ENCODE measurements at places on chromosomes 6 and 20. TPM values are rescaled to one million over a fixed set of nuclear protein-coding genes. Genes with fewer than 3 reads are reported as not detected.

GRCh38 chr20:37361336-37361735 lies 15.4 kb downstream of the SRC start:
- no peak for DNase-seq

FAM229B gene
- total RNA-seq, result 5.2 TPM

- no peak for DNase-seq
Observed at GRCh38 chr6:67411036-67411435, 1224.0 kb upstream of the ADGRB3 start.

GRCh38 chr6:315921-316752 lies 23.9 kb downstream of the DUSP22 start:
- no peak for DNase-seq

TRIM27 gene
- 49.2 TPM for total RNA-seq

POM121L2 gene
- not detected for total RNA-seq

SLC35D3 gene
- not detected for total RNA-seq

NRM gene
- 13.2 TPM for total RNA-seq

SEMG1 gene
- not detected for total RNA-seq

ERVFRD-1 gene
- total RNA-seq, result not detected

DNA sequence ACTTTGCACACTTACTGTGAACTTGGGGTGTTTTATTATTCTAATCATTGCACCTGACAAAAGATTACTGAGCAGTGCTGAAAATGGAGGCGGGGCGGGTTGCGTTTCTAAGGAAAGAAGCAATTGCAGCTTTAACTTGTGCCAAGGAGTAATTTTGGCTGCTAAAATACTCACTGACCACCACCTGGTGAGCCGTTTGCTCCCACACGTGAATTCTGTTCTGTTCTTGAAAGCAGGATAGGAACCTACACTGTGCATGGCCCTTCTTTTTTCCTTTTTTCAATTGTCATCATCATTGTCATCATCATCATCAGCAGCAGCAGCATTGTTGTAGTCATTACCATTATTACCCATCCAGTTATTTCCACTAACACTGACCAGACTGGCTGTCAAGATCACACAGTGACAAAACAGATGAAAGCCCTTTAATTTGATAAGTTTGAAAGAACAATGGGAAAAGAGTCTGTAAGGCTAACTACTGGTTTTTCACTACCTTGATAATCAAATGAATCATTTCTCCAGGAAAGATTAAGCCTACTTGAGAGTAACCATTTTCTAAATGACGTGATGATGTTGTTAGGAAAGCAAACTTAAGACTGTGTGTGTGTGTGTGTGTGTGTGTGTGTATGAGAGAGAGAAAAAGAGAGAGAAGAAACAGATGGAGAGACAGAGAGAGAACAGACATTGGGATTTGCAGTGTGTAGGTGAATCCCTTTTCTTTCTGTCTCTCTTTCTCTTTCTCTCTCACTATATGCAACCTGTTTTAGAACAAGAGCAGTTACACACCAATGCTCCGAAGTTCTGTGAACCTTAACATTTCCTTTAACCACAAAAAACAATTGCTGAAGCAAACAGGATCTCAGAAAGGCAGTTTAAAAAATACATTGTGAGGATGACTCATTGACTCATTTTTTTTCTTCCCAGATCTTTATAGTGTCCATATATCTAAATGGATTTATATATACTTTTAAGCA lies 3.8 kb downstream of the RIPOR2 start:
- peak; percentile 62 for DNase-seq

CFB gene
- 1.7 TPM for total RNA-seq

GRCh38 chr6:78511009-78511408 lies 356.3 kb upstream of the IRAK1BP1 start:
- no peak for DNase-seq

DNA sequence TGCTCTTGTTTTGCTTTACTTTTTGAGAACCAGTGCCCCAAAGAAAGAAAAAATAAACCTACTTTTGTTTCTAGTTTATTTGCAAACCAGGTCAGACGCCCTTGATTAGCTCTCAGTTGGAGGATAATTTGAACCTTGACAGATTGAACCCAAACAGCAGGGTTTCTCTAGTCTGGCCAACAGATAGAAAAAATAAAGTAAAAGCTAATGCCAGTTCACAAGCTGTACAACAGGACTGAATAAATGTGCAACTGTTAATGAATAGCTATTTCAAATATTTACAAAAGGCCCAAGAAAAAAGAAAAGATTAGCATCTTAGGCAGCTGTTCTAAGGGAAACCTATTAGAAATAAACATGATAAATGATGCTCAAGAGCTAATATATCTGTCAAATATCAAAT lies 331.8 kb downstream of the CDKAL1 start:
- no peak for DNase-seq

GRCh38 chr20:25251019-25251418 lies 3.1 kb downstream of the PYGB start:
- DNase-seq, result no peak

DNA sequence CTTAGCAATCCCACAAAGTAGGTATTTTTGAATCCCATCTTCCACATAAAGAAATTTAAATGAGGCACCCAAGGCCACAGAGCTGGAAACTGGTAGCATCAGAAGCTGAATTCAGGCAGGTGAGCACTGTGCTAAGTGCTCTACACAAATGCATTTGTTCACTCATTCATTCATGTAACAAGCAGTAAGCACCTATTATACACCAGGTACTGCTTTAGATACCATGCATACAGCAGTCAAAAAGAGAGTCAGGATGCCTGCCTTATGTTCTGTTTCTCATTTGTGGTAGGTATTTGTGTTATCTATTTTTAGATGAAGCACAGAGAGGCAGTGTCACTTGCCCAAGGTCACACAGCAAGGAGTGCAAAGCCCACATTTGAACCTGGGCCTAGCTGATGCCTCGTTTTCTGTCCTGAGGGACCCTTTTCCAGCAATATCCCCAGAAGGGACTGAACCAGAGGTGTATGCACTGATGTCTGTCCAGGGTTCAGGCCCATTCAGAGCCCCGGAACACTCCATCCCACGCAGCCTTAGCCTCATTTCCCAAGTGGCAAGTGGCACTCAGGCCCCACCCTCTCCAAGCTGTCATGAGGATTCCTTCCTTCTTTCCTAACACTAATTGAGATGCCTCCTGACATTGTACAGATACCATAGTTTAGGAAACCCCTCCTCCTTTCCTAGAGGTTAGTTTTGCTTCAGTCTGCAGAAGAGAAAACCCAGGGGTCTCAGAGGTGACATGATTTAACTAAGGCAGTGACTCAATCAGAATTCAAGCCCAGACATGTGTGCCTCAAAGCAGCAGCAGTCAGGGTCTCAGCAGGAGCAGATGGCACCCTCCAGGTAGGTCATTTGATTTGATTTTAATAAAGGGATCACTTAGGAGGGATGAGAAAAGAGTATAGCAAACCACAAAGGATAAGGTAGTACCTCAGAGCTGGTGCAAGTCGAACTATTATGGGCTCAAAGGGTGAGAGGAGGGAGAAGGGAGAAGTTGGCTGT lies 61.2 kb upstream of the SIRPA start:
- DNase-seq, result peak; percentile 21

TCP11 gene
- total RNA-seq, result not detected

GRCh38 chr6:36015666-36016065 lies 8.8 kb downstream of the SLC26A8 start:
- DNase-seq, result no peak

GRCh38 chr20:51385646-51386530 lies 156.6 kb downstream of the NFATC2 start:
- peak; percentile 16 for DNase-seq

PRL gene
- not detected for total RNA-seq

DNA sequence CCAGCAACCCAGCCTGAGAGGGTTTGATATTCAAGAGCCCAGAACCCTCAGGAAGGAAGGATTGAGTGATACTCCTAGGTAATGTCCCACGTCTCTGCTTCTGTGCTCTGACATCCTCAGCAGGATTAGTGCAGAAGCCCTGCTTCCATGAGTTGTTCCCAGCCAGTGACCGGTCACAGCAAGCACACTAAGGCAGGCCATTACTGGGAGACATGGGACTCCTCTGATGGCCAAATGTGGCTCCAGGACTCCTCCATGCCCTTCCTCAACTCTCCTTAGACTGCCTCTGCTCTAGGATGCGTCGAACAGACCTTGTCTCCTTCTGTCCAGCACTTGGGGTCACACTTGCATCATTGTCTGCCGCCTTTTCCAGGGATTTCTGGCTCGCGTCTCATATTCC lies 7.6 kb downstream of the HLA-A start:
- DNase-seq, result no peak

GRCh38 chr20:22529150-22530019 lies 55.0 kb downstream of the FOXA2 start:
- no peak for DNase-seq

SLC12A5 gene
- total RNA-seq, result 2.4 TPM

ULBP2 gene
- total RNA-seq, result 12.9 TPM

DNA sequence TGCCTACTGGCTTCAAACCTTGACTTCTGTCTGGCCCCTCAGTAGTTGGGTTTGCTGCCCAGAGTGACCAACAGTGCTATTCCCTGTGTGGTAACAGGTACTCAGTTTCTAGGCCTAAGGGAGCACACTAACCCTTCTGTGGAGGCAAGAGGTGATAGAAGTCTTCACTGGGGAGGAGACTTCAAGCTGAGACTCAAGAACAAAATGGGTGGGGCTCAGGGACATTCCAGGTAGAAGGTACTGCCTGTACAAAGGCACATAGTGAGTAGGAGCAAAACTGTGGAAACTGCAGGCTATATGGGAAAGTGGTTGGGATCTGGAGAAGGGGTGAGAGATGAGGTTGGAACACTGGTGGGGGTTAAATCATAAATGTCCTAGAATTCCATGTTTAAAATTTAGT lies 2.3 kb upstream of the SCAND1 start:
- peak; percentile 53 for DNase-seq

SCGN gene
- total RNA-seq, result not detected

CABLES2 gene
- 2.9 TPM for total RNA-seq

DNA sequence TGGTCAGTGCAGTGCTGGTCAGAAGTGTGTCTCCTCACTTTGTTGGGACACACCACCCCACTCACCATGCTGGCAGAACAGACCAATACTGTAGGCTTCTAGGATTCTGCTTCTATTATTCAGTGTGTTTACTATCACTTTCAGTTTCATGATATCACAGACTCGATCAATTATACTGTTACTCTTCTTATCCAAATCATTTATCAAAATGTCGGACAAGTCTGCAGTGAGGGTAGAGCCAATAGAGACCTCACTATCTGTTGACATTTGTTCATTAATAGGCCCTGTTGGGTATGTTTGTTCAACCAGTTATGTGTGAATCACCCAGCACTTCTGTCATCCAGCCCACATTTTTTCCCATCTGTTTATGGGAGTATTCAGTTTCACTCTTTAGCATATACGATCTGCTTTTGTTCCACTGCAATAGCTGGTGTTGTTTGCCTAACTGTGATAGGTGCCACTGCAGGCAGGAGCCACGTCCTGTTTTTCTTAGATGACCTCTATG lies 140.1 kb downstream of the NRN1 start:
- DNase-seq, result peak; percentile 65

BANF2 gene
- not detected for total RNA-seq

GRCh38 chr6:41568585-41569384 lies 22.6 kb downstream of the FOXP4 start:
- DNase-seq, result no peak

WFDC5 gene
- total RNA-seq, result 0.78 TPM

ANKRD66 gene
- total RNA-seq, result not detected

GRCh38 chr6:132484680-132485018 lies 28.3 kb downstream of the STX7 start:
- no peak for DNase-seq

DNA sequence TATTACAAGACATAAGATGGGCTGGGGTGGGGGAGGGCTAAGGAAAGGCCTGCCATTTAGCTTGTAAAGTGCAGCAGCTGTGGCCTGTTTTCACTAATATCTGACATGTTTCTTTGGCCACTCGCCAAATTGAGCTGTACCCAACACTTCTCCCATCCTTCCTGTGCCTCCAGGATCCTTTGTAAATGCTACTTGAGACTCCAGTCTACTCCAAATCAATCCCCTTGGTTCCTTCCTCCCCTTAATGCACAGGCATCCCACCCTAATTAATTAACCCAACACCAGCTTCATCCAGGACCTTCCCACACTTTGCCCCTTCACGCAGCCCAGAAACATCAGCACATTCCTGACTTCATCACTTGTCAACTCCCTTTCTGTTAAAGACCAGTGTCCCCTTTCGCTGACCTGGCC lies 55.0 kb upstream of the TCF21 start:
- DNase-seq, result no peak

DNA sequence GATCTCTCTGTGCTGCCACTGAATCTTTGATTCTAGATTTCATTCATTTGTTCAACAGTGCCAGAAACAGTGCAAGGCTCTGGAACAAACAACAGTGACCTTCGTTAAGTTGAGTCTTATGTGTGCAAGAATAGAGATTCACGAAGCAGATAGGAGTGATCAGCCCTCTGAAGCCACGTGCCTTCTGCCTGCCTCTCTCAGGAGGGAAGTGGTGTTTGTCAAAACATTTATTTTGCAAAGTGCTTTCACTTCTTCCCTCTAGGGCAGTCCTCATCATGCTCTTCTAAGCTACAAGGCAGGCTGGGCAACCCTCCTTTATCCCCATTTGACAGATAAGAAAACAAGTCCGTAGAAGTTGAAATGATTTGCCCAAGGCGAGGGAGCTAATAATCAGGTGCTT lies 204.3 kb downstream of the TFAP2C start:
- no peak for DNase-seq

DNA sequence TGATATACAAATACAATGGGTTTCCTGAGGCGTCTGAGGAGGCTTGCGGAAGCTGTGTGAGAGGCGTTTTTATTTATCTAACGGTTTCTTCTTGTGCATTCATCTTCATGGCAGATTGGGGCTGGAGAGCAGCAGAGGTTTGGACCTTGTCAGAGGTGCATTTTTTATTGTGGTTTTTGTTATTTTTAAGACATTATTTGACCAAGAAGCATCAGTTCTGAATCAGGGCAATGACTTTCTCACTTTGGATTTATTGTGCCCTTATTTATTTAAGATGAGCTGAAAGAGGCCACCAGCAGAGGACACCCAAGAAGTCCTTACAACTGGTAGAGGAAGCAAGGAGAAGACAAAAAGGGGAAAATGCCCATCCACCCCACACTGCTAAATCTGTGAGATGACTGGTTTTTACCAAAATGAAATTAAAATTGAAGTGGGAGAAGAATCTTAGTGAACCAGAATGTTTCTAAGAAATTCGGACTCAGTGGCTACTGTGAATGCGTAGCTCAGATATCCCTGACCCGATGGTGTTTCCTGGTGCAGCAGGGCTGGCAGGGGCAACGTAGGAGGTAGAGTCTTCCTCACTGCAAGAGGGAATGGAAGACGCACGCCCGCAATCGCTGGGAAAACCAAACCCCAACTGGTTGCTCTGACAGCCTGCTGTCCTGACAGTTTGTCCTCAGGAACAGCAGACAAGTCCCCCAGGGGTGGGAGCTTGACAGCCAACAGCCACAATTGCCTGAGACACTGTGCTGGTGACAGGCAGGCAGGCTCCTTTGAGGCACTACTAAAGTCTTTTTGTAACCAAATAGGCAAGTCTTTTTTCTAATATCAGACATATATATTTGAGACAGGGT lies 14.2 kb downstream of the PRR18 start:
- no peak for DNase-seq

NOTCH4 gene
- 0.45 TPM for total RNA-seq

All from mammary epithelial cell (primary cell).